ENCODE measurements at places on chromosomes 7 and 10. TPM values are rescaled to one million over a fixed set of nuclear protein-coding genes. Genes with fewer than 3 reads are reported as not detected.

The ATG9B gene
- 0.10 TPM for total RNA-seq

The PLAC9 gene
- total RNA-seq: not detected

- DNase-seq: no peak
These were observed 62.0 kb upstream of the SRRM3 start for GRCh38 chr7:76139670-76140069.

GRCh38 chr7:106569500-106569929, 91.4 kb downstream of the CCDC71L start:
- no peak for DNase-seq

GRCh38 chr10:10270126-10271050, 747.3 kb upstream of the CELF2 start:
- no peak for DNase-seq

- DNase-seq: no peak
These were observed 89.3 kb downstream of the MRPL32 start for GRCh38 chr7:43021431-43021830.

- no peak for DNase-seq
These were observed 363.1 kb downstream of the GPAM start for GRCh38 chr10:111820471-111820870.

Measured in glomerular endothelial cell (primary cell).